Diencephalon (tissue), 1 donor: ENCODE measurements at places on chromosomes 4 and X. TPM values are rescaled to one million over a fixed set of nuclear protein-coding genes. Genes with fewer than 3 reads are reported as not detected.

Gene RHOXF1
- not detected for total RNA-seq

Gene MAGEA2B
- total RNA-seq = not detected

Gene TMEM47
- 90.2 TPM for total RNA-seq

Gene HDAC6
- total RNA-seq = 87.2 TPM

Gene TMEM156
- 0.46 TPM for total RNA-seq

Gene OPRPN
- total RNA-seq = not detected

Gene UBE2D3
- 334 TPM for total RNA-seq

Gene GPR50
- total RNA-seq = 0.23 TPM

Gene EMCN
- total RNA-seq = 3.7 TPM

Gene SYP
- total RNA-seq = 273 TPM

Gene CLDN2
- 0.69 TPM for total RNA-seq

Gene FRMD7
- total RNA-seq = 0.46 TPM

Gene CPE
- 539 TPM for total RNA-seq

Gene ALB
- total RNA-seq = 0.46 TPM

Gene DCHS2
- 28.6 TPM for total RNA-seq

Gene SPANXC
- total RNA-seq = not detected

Gene DAPP1
- total RNA-seq = 1.6 TPM

Gene C1QTNF7
- total RNA-seq = 0.69 TPM

Gene SLC9B1
- total RNA-seq = 3.7 TPM

Gene REPS2
- total RNA-seq = 26.3 TPM

Gene GSPT2
- 27.9 TPM for total RNA-seq

Gene EREG
- under 0.01 TPM for total RNA-seq

Gene MSANTD1
- 15.7 TPM for total RNA-seq

Gene DDIT4L
- total RNA-seq = 3.7 TPM

Gene RAB33A
- 22.6 TPM for total RNA-seq

Gene NOX1
- total RNA-seq = not detected

Gene RTL5
- 9.2 TPM for total RNA-seq

Gene XK
- total RNA-seq = 11.3 TPM

Gene WDR44
- total RNA-seq = 44.3 TPM

Gene COL25A1
- 62.1 TPM for total RNA-seq

Gene PASD1
- total RNA-seq = not detected

Gene GPR143
- 3.9 TPM for total RNA-seq

Gene BDH2
- total RNA-seq = 19.8 TPM

Gene ZCCHC12
- total RNA-seq = 143 TPM

Gene TEX13C
- total RNA-seq = not detected

Gene BST1
- total RNA-seq = 1.2 TPM

Gene OTUD5
- 29.3 TPM for total RNA-seq
